ENCODE measurements at places on chromosomes 2 and 18.

DNA sequence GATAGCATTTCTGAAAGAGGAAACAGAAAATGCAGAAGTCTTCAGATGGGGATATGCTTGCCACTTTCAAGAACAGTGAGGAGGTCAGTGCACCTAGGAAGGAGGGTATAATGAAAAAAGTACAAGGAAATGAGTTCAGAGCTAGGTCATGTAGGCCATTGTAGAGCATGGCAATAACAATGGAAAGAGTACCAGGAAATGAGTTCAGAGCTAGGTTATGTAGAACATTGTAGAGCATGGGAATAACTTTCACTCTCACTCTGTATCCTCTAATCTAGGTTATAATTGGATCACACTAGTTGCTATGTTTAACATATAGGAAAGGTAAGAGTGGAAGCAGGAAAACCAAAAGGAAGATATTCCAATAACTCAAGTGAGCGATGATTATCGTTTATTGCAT is 12.3 kb downstream of the SCG2 start:
- H3K27ac ChIP-seq: no peak overlapping the region
- no peaks in the 10 kb centered on the region for H3K36me3 ChIP-seq
- no peaks in the 10 kb centered on the region for H3K4me1 ChIP-seq
- no peak overlapping the region for H3K4me3 ChIP-seq

GRCh38 chr2:144438801-144439631 is 80.9 kb downstream of the ZEB2 start:
- no peaks in the 10 kb centered on the region for H3K27me3 ChIP-seq
- ATAC-seq: no peak
- no peaks in the 10 kb centered on the region for H3K36me3 ChIP-seq
- H3K27ac ChIP-seq: no peak overlapping the region
- no peak overlapping the region for H3K4me3 ChIP-seq

DNA sequence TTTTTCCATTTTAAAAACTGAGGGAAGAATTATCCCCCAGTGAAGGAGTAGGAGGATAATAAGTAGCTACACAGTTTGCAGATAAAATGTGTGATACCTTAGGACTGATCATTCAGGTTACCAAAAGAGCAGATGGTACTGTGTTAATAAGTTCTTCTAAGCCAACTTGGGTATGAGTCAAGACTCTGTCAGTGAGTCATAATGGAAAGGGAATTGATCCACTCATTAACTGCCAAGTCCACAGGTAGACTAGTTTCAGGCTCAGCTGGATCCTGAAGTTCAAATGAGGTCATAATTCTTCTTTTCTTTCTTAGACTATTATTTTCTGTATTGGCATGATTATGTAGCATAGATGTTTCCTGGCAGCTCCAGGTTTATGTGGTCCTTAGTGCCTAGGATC is 142.4 kb upstream of the ALPP start:
- peaks cover 27% of the 10 kb centered on the region for H3K4me1 ChIP-seq
- H3K27me3 ChIP-seq: no peaks in the 10 kb centered on the region
- H3K4me3 ChIP-seq: no peak overlapping the region
- ATAC-seq: no peak
- H3K36me3 ChIP-seq: peaks cover 30% of the 10 kb centered on the region

- H3K27ac ChIP-seq: no peak overlapping the region
- no peak overlapping the region for H3K4me3 ChIP-seq
- ATAC-seq: no peak
- no peaks in the 10 kb centered on the region for H3K36me3 ChIP-seq
- H3K27me3 ChIP-seq: no peaks in the 10 kb centered on the region
Observed at GRCh38 chr2:234628953-234629352, 132.1 kb upstream of the ARL4C start.

DNA sequence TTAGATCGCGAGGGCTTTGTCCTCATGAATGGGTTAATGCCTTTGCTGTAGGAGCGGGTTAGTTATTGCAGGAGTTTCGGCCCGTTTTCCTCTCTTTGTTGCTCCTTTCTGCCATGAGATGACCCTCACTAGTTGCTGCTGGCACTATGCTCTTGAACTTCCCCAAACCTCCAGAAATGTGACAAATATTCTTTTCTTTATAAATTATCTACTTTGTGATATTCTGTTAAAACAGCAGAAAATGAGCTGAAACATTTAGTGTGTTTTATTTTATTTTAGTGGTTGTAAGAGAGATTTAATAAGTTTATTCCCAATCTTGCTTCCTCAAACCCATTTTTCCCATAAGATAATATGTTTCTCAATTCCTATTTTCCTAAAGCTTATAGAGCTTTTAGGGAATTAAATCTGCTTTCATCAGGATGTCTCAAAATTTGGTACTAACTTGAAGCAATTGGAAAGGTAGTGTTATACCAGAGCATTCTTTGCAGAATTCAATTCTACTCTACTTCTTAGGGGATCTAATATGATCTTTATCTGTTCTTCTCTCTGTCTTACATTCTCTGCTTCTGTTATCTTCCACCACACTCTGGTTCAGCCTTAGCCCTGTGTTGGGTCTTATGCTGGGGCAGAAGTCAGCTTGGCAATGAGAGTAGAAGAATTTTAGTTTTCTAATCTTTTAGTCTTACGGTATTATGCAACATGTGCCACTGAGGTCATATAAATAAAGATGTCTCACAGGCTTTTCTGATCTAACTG is 23.1 kb downstream of the DDX1 start:
- no peaks in the 10 kb centered on the region for H3K27me3 ChIP-seq
- no peak for ATAC-seq
- no peaks in the 10 kb centered on the region for H3K4me1 ChIP-seq
- H3K36me3 ChIP-seq: no peaks in the 10 kb centered on the region
- H3K27ac ChIP-seq: no peak overlapping the region

DNA sequence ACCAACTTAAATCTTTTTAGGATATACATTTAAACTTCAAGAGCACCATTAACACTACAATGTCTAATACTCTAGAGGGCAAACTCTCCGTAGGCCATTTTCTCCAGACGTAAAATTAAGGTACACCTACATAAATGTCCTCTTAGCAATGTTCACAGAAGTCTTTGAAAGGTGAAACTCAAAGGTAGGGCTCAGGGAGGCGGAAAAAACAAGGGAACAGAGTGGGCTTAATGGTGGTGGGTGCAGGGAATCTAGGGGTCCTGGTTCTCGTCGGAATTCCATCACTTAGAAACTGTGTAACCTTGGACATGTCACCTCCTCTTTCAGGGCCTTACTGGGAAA is 668 bp downstream of the NFU1 start:
- no peaks in the 10 kb centered on the region for H3K36me3 ChIP-seq
- H3K27me3 ChIP-seq: no peaks in the 10 kb centered on the region
- peak overlapping the region; percentile 91 for H3K27ac ChIP-seq

GRCh38 chr2:239762106-239762505 is 263.0 kb downstream of the NDUFA10 start:
- H3K4me1 ChIP-seq: no peaks in the 10 kb centered on the region
- no peak overlapping the region for H3K4me3 ChIP-seq
- ATAC-seq: no peak
- H3K36me3 ChIP-seq: no peaks in the 10 kb centered on the region

GRCh38 chr2:181411105-181411849 is 45.9 kb upstream of the ITGA4 start:
- no peaks in the 10 kb centered on the region for H3K36me3 ChIP-seq
- no peaks in the 10 kb centered on the region for H3K27me3 ChIP-seq
- H3K4me3 ChIP-seq: no peak overlapping the region
- no peak for ATAC-seq

DNA sequence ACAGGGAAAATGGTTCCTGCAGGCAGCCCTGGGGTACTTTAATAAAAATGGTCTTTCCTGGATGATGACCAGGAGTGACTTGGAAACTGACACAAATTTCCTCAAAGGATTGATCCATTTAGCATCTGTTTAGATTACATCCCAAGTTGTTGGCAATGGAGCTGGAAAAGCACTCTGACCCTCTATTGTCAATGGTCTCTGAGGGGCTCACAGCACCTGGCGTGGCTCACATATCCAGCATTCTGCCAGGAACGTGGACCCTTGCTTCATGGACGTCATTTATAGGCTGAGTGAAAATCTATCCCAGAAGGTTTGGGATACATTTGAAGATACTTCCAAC is 43.8 kb downstream of the SERTAD2 start:
- H3K36me3 ChIP-seq: no peaks in the 10 kb centered on the region
- peak overlapping the region; percentile 68 for H3K27ac ChIP-seq
- no peaks in the 10 kb centered on the region for H3K27me3 ChIP-seq
- H3K4me3 ChIP-seq: peak overlapping the region; percentile 64
- no peaks in the 10 kb centered on the region for H3K4me1 ChIP-seq

DNA sequence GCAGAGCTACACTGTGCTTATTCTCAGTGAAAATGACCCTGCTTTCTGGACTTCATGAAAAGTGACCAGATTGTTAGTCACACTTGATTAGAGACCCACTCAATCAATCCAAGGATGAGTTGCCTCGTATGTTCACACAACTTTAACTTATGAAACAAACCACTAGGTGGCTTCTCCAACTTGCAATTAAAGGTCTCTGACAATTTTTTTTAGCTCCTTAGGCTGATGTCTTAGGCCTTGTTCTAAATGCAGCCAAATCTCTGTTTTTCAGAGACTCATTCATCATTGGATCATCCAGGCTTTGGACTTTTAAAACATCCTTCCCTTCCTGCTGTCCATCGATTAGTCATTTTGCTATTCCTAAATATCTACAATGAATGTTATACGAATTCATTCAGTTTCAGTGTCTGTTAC is 63.4 kb downstream of the MREG start:
- peaks cover 4% of the 10 kb centered on the region for H3K36me3 ChIP-seq
- no peaks in the 10 kb centered on the region for H3K4me1 ChIP-seq
- no peak for ATAC-seq
- no peak overlapping the region for H3K27ac ChIP-seq
- no peaks in the 10 kb centered on the region for H3K27me3 ChIP-seq
- H3K4me3 ChIP-seq: no peak overlapping the region

All from gastroesophageal sphincter (tissue), 4 donors.